ENCODE measurements at places on chromosomes 16 and 17.

GRCh38 chr17:50847566-50847965, 12.2 kb downstream of the WFIKKN2 start:
- no peak for DNase-seq

DNA sequence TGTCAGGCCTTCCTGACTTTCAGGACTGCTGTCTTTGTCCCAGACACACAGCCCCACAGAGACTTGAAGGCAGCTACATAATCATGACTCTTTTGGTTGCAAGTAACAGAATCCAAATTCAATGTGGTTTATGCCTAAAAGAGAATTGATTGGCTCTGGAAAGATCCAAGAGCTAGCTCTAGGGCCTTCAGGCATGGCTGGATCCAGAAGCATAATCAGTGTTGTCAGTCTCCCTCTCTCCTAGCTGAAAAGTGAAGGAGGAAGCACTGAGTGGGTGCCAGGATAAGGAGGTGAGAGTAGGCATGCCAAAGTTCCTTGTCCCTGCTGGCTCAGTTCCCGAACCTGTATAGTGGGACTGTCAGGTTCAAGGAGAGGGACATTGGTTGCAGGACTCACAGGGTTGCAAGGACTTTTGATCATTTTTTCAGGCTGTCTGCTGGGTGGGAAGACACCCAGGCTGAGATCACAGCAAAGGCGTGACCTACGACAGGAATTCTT, 25.5 kb downstream of the SNX20 start:
- DNase-seq: no peak

DNA sequence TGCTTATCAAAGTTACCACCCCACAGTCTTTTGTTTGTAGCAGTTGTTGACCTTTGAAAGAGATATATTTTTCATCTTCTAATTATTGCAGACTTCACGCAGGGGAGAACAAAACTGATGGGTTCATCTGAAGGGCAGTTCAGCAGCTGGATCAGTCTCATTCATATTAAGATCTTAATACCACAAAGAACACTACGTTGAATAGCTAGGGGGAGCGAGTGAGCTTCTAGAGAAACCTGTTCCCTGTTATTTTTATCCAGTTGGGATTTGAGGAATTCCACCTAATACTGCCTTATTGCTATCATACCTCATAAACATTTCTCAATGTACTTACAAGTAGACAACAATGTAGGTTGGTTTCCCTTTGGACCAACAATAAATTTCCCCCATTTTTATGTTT, 306.1 kb upstream of the KIF2B start:
- DNase-seq: no peak

DNA sequence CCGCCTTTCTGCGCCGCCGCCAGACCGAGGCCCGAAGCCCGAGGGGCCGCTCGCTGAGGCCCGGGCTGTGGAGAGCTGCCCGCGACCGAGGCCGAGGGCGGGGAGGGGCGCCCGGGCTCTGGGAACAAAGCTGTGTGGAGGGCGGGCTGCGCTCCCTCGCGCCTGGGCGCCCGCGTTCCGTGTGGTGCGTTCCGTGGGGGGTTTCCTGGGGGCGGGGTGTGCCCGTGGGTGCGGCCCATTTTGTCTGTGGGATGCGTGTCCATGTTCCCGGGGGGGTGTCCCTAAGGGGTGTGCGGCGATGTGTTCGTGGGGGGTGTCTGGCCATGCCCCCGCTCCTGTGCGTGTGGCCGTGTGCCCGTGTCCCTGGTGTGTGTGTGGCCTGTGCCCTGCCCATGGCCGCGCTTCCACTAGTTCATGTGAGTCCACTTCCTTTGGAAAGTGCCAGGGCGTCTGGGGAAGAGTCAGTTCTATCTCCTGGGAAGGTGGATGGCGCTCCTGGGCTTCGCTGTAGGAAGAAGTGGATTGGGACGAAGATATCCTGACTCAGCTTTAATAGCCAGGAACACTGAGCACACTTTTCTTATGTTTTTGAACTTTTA, 520 bp downstream of the JPT2 start:
- peak; percentile 24 for DNase-seq

GRCh38 chr17:77735566-77736198, 222.8 kb upstream of the TNRC6C start:
- DNase-seq: peak; percentile 86

GRCh38 chr17:70091005-70091568, 16.1 kb downstream of the KCNJ16 start:
- DNase-seq: no peak

- DNase-seq: peak; percentile 72
Observed at GRCh38 chr17:9959377-9959981, 54.4 kb upstream of the RCVRN start.

GRCh38 chr17:21381076-21381706, 5.0 kb downstream of the KCNJ12 start:
- DNase-seq: no peak

GRCh38 chr17:10178506-10178991, 19.9 kb downstream of the GAS7 start:
- no peak for DNase-seq

DNA sequence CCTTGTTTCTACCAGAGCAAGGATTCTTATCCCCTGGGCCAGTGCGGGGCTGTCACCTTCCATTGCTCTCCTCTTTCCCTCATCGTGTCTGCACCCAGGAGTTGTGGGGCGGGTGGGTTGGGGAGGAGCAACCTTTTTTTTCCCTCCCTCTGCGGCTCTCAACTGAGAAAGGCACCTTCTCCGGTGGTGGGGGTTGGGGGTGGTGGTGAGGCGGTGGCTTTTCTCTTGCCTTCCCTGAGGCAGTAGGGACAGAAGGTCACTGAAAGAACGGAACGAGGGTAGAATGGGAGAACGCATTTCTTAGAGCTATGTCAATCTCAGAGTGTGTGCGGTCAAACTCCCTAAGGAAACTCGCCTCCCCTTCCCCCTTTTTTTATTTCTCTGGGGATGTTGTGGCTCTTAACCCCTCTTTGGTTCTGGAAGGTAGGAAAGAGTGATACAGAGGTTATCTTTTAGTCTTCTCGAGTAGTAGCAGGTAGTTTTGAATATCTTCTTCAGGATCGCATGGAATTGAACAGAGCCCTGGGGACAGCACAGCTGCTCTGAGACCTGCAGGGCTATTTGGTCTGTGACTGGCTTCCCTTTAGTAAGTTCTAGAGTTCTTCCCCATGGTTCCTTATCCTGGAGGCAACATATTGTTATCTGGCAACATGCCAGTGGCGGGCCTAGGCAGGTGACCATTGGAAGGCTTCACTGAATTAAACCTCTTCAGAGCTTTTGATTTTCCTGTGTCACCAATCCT, 994 bp downstream of the CLTC start:
- DNase-seq: peak; percentile 58

Data from tongue (tissue), 3 donors.